ENCODE measurements at places on chromosomes 13 and 19.

DNA sequence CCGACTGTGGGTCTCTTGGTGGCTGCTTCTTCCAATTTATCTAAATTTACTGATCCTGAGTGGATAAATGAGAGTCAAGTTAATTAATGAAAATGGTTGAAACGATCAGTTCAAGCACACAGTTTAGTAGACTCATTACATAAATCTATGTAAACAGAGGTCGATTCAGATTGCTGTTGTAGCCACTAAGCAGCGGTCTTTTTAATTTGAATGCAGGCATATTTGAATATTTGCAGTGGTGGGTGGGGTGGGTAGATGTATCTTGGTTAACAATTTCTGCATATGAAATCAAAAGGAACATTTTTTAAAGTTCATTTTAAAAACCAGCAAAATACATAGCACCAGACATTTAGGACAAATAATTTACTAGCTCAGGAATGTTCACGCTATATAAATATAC is 325.9 kb downstream of the KLF12 start:
- no peak overlapping the region for H3K27ac ChIP-seq
- H3K4me3 ChIP-seq = no peak overlapping the region
- no peaks in the 10 kb centered on the region for H3K4me1 ChIP-seq

- DNase-seq = no peak
- no peaks in the 10 kb centered on the region for H3K27me3 ChIP-seq
- no peaks in the 10 kb centered on the region for H3K4me1 ChIP-seq
- no peak overlapping the region for H3K4me3 ChIP-seq
- no peak overlapping the region for H3K27ac ChIP-seq
Observed at GRCh38 chr13:103759361-103759760, 693.1 kb upstream of the SLC10A2 start.

GRCh38 chr13:110700641-110701040 is 5.3 kb downstream of the CARS2 start:
- no peaks in the 10 kb centered on the region for H3K27me3 ChIP-seq
- no peak for DNase-seq
- no peak overlapping the region for H3K4me3 ChIP-seq

DNA sequence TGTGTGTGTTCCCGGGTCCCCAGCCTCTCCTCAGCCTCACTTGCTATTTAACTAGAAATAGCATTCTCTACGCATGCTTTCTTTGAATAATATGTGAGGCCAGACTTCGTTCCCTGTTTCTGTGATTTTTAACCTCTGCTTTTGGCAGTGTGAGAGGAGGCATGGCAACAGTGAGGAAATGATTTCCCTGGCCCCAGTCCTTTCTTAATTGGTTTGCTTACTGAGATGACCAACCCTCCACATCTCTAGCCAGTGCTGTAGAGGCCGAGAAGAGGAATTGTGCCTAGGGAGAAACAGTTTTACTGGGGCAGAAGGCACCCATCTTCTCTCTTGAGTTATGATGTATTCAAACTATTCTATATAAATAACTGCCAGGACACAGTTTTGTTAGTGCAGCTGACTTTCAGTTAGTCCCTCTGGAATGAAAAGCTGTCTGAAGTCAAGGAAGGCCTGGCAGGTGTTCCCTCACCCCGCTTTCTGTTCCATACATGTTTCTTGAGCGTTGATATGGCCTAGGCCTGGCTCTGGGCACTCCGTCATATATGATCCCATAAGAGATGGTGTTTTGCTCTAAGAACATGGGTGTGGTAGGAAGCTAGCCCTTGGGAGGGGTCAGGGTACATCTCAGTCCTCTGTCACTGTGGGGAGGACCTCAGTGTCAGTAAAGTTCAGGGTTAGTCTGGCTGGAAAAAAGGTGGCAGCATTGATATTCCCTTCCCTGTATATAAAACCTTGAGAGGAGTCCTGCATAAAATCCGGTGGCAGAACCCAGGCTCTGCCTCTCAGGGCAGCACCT is 73.7 kb upstream of the NPAS1 start:
- peaks cover 39% of the 10 kb centered on the region for H3K36me3 ChIP-seq
- no peaks in the 10 kb centered on the region for H3K27me3 ChIP-seq
- DNase-seq = no peak
- peaks cover 39% of the 10 kb centered on the region for H3K4me1 ChIP-seq
- no peak overlapping the region for H3K4me3 ChIP-seq

GRCh38 chr13:73324842-73325722 is 266.3 kb downstream of the KLF5 start:
- no peak overlapping the region for H3K27ac ChIP-seq
- DNase-seq = no peak
- H3K4me1 ChIP-seq = no peaks in the 10 kb centered on the region
- peaks cover 5% of the 10 kb centered on the region for H3K27me3 ChIP-seq
- no peak overlapping the region for H3K4me3 ChIP-seq

DNA sequence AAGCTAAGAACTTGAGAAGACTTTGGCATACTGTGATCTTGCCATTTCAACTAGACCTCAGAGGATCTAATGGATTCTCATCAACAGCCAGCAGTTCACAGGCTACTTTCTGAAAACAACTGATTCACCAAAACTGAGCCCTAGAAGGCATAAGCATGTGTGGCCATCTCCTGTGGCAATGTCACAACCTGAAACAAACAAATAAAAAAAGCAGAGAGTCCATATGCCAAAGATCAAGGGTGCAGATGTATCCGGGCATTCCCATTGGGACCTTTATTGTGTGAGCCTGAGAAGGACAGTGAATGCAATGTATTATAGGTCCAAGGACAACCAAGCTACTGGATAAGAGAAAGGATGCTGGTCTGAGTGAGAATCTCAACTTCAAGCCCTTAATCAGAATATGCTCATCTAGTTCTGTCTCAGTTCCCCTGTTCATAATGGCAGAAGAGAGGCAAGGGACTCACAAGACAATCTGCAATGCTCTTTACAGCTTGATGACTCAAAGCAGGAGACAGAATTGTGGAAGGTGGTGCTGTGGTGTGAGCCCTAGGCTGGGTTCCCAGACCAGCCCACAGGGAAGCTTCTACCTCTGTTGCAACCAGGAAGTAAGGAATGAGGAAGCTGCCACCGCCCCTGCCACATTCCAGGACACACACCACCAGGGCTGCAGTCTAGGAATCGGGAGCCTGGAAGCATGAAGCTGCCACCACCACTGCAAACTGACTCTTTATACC is 133.7 kb downstream of the RAP2A start:
- DNase-seq = no peak
- H3K27me3 ChIP-seq = peaks cover 3% of the 10 kb centered on the region
- H3K4me1 ChIP-seq = no peaks in the 10 kb centered on the region
- H3K4me3 ChIP-seq = no peak overlapping the region
- no peak overlapping the region for H3K27ac ChIP-seq

DNA sequence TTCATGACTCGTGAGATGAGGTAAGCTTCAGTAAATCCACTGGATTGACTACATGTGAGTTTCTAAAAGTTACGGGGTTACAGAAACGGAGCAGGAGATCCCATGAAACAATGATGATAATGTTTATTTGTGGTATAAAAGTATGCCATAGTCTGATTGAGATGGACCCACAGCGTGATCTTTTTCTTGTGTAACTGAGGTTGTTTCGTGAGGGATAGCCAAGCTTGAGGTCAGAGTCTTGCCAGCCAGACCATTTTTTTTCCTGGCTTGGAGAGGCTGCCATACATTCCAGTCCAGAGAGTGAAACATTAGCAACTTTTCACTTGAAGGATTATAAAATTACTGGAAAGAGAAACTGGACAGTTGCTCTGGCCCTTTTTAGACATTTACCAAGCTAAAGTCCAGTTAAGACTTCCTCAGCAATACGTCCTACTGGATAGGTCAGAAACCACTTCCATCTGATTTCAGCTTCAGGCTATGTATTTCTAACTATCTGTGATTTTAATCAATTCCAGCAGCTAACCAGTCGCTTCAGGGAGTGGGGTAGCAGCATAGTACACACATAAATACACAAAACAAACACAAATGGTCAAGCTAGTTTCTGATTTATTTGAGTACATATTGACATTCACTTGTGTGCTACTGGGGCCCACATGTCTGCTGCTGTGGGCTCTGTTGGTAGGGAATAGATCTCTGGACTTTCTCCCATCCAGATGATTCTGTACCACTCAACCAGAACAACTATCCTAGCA is 194.6 kb downstream of the POSTN start:
- H3K36me3 ChIP-seq = no peaks in the 10 kb centered on the region
- H3K4me3 ChIP-seq = no peak overlapping the region
- no peaks in the 10 kb centered on the region for H3K4me1 ChIP-seq

- H3K4me1 ChIP-seq = peaks cover 3% of the 10 kb centered on the region
- DNase-seq = no peak
- H3K27ac ChIP-seq = no peak overlapping the region
- no peaks in the 10 kb centered on the region for H3K27me3 ChIP-seq
Observed at GRCh38 chr13:36834299-36834698, 15.3 kb downstream of the RFXAP start.

DNA sequence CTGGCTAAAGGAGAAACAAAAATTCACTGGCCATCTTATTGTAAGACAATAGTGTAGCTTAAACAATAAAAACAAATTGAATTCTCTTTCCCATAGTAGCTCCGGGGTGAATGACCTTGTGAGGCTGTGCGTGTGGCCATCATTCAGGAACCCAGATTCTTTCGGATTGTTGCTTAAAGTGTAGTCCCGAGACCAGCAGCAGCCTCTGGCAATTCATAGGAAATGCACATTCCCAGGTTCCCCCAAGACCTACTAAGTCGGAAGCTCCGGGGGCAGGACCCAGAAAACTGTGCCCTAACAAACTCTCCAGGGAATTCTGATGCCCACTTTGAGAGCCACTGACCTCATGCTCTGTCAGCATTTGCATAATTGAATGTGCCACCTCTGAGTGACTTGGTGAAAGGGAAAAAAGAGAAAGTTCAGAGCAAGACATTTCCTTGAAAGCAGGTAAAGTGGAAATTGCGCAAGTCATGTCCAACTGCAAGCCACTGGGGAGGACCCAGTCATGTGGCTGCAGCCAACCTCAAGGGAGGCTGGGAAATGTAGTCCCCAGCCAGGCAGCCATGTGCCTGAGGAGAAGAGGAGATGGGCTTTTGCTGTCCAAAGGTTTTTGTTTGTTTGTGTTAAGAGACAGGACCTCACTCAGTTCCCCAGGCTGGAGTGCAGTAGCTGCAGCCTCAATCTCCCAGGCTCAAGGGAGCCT is 50.7 kb upstream of the PNMA8B start:
- H3K4me1 ChIP-seq = peaks cover 6% of the 10 kb centered on the region
- DNase-seq = no peak
- no peak overlapping the region for H3K4me3 ChIP-seq
- H3K27me3 ChIP-seq = peaks cover 5% of the 10 kb centered on the region
- H3K36me3 ChIP-seq = no peaks in the 10 kb centered on the region

- no peaks in the 10 kb centered on the region for H3K36me3 ChIP-seq
- H3K27ac ChIP-seq = no peak overlapping the region
- peaks cover 1% of the 10 kb centered on the region for H3K4me1 ChIP-seq
- H3K4me3 ChIP-seq = no peak overlapping the region
- no peak for DNase-seq
Observed at GRCh38 chr13:38943231-38943630, 47.4 kb downstream of the STOML3 start.

DNA sequence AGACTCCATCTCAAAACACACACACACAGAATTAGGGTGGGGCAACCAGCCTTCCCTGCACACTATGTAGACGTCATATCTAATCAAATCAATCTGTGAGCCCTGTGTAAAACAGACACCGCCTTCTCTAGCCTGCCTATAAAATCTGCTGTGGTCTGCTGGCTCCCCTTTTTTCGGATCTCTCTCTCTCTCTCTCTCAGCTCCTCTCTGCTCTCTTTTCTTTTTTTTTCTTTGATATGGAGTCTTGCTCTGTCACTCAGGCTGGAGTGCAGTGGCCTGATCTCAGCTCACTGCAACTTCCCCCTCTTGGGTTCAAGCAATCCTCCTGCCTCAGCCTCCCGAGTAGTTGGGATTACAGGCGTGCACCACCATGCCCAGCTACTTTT is 11.8 kb upstream of the CD70 start:
- H3K27me3 ChIP-seq = no peaks in the 10 kb centered on the region
- H3K36me3 ChIP-seq = no peaks in the 10 kb centered on the region
- no peak for DNase-seq
- peak overlapping the region; percentile 81 for H3K4me3 ChIP-seq
- peak overlapping the region; percentile 6 for H3K27ac ChIP-seq

DNA sequence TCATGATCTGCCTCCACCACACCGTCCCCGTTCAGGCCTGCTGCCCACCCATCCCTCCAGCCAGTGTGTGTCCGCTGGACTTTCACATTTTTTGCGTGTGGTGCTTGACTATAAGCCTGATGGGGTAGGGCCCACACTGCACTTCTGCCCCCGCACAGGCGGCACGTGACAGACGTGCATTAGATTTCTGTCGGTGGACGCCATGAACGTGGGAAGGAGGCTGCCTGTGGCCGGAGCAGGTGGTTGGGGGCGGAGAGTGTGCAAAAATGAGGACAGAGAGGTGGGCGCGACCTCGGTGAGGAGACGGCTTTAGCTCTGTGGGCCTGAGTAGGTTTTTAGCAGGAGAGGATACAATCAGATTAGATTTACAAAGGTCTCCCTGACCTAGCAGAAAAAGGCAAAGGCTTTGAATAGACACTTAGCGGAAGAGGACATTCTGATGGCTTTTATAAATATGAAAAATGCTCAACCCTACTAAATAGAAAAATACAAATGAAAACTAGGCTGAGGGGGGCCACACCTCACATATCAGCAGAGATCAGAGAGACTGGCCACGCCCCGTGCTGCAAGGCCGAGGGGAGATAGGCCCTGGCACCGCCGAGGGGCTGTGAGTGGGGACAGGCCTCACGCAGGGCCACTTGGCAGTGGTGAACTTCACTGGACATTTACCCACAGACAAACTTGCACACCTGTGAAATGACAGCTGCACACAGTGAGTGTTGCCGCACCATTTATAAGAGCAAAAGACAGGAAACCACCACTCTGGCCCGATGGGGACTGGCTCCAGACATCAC is 25.4 kb downstream of the PAK4 start:
- peaks cover 7% of the 10 kb centered on the region for H3K4me1 ChIP-seq
- H3K27me3 ChIP-seq = no peaks in the 10 kb centered on the region
- DNase-seq = no peak
- no peak overlapping the region for H3K4me3 ChIP-seq

DNA sequence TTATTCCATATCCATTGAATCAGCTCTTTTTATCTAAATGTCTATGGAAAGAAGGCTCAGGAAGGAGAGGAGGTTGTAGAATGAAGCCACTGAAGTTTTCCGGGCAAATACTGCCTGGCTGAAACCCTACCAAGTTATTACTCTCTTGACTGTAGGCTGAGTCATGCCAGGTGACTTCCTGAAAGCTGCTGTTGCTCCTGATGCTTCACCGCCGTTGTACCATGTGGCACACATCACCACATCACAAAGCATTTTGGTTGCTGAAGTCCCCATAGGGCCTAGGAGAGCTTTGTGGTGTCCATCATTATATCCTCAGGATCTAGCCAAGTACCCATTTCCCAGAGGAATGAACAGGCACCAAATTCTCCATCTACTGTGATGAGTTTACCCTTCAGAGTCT is 11.1 kb upstream of the TDRD12 start:
- H3K4me1 ChIP-seq = peaks cover 11% of the 10 kb centered on the region
- H3K36me3 ChIP-seq = peaks cover 65% of the 10 kb centered on the region
- H3K4me3 ChIP-seq = no peak overlapping the region
- peak; percentile 20 for DNase-seq
- no peaks in the 10 kb centered on the region for H3K27me3 ChIP-seq
- H3K27ac ChIP-seq = peak overlapping the region; percentile 54

GRCh38 chr13:62234780-62235440 is 819.3 kb upstream of the PCDH20 start:
- no peak for DNase-seq
- H3K27me3 ChIP-seq = no peaks in the 10 kb centered on the region
- H3K4me3 ChIP-seq = no peak overlapping the region
- H3K36me3 ChIP-seq = no peaks in the 10 kb centered on the region

Data from T-helper 2 cell treated with Interferon-gamma antibody and Interleukin-4, amounts not matched to agents 5 μg/mL and 100 μg/mL, for 36 hours (primary cell).